ENCODE measurements at places on chromosomes 13 and 19.

GRCh38 chr19:16026131-16026530, 50.2 kb upstream of the TPM4 start:
- DNase-seq: no peak

GRCh38 chr19:12767150-12767549, 8.2 kb downstream of the HOOK2 start:
- no peak for DNase-seq

- DNase-seq: no peak
Observed at GRCh38 chr19:39136225-39136940, 10.8 kb downstream of the PAK4 start.

DNA sequence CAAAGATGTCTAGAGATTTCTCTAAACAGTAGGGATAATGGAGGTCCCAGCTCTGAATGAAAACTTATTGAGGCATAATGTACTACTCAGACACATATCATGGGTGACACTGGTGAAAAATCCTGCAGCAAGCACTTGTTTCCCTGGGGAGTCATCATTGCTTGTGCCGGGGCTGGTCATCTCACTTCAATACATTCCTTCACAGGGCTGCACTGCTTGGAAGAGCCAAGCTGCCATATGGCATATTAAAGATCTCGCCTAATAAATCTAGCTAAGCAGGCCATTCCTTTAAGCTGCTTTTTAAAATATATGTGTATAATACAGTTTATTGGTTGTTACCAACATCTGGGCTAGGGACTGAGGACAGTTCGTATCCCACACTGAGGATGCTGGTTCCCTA, 332.2 kb upstream of the GPC6 start:
- DNase-seq: no peak

GRCh38 chr19:55831846-55832245, at the start of gene NLRP11:
NLRP11 (minus strand) TSS chr19:55831999; CDS start chr19:55818174, 13,825 bp downstream.
- no peak for DNase-seq

DNA sequence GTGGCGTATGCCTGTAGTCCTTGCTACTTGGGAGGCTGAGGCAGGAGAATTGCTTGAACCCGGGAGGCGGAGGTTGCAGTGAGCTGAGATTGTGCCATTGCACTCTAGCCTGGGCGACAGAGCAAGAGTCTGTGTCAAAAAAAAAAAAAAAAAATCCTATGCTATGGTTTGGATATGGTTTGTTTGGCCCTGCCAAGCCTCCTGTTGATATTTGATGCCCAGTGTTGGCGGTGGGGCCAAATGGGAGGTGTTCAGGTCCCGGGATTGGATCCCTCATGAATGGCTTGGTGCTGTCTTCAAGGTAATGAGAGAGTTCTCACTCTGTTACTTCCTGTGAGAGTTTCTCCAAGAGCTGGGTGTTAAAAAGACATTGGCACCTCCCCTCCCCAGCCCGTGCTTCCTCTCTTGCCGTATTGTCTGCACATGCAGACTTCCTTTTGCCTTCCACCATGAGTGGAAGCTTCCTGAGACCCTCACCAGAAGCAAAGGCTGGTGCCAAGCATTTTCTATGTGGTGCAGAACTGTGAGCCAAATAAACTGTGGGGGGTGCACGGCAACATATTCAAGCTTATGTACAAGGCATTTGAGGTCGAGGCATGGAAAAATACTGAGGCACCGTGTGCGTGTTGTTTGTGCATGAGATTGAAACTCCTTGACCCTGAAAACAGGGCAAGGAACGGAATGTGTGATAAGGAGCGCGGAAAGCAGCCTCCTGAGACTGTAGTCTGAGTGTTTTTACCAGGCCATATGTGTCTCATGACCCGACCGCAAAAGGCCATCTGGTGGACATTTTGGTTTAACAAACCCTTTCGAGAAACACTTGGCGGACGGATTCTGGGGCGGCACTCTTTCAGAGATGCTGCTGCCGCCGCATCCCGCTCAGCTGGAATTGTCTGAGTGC, 7.3 kb downstream of the SIGLEC9 start:
- DNase-seq: peak; percentile 33

DNA sequence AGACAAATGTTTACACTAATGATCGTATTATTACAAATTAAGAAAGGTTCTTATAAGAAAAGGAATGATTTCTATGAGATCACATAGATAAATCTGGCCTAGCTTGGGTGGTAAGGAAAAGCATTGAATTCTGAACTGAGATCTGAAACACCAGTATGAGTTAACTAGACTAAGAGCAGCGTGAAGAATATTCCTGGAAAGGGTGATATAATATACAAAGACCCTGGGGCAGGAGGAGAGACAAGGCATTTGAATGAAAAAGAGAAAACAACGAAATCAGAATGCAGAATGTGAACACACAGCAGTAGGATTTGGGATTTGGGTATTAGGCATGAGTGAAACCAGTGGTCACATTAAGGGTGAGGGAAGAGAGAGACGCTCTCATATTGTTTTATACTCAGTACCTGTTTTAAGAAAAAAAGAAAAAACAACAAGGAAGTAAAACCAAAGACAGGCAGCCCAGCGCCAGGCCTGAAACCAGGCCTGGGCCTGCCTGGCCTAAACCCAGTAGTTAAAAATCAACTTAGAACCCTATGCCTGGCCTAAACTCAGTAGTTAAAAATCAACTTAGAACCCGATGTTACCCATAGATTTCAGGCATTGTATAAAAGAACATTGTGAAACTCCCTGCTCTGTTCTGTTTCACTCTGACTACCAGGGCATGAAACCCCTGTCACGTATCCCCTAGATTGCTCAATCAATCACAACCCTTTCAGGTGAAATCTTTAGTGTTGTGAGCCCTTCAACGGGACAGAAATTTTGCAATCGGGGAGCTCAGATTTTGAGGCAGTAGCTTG, 287.1 kb downstream of the ITGBL1 start:
- no peak for DNase-seq

- no peak for DNase-seq
Observed at GRCh38 chr13:45500492-45501174, 35.9 kb downstream of the COG3 start.

DNA sequence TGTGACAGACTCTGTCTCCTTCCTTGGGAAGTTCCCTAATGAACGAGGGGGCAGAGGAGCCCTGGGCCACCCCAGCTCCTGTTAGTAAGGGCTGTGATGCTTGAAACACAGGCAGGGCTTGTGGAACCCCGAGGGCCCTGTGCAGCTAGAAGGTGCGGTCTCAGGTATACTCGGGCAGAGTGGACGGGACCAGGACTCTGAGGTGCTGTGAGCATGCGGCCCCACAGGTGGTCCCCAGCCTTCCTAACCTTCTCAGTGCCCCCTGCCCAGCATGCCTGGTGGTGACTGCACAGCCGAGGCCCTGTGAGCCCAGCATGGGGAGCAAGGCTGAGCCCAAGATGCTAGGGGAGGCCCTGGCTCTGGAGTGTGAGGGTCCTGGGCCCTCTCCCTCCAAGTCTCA, 4.0 kb upstream of the SIGLEC8 start:
- DNase-seq: no peak

DNA sequence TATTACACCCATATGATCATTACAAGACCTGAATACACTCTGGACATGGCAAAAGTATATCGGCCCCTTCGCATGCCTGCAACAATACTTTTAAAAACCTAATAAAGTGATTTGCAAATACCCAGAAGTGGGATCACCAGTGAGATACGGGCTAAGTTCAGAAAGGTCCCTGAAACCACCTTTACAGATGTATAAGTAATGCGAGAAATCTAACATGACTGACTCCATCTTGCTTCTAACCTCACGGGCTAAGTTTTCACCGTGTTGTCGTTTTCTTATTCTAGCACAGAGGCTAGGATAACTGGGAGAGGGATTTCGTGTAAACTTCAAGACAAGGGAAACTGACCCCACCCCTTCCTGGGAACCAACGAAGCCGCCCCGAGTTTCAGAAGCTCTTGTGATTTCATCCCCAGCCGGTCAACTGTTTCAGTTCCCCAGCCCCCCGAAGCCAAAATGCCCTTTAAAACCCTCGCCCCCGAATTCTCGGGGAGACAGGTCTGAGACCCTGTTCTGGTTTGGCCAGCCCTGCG, 703 bp downstream of the NEK3 start:
- no peak for DNase-seq

DNA sequence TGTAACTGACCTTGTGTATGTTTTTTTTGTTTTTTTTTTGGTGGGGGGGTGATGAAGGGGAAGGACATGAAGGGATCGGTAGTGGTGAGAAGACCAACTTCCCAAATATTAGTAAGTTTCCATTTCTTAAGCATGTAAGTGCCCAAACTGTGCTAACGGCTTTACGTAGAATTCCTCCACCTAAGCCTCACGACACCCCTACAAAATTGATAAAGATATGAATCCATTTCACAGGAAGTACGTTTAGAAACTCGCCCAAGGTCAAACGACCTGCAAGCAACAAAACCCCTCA, 649 bp downstream of the UQCRFS1 start:
- DNase-seq: no peak

DNA sequence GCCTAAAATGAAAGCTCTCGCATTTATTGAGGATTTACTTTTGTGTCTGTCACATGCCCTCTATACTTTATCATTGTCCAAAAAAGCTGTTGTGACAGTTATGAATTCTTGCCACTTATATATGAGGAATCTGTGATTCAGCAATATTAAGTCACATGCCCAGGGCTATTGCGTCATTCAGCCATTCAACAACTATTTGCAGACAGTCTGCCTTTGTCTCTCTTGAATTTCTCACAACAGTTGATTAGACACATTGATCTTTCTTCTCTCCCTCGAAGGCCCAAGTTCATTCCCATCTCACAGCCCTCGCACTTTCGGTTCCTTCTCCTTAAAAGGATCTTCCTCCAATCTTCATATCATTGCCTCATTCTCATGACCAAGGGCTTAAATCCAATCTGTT, 342.6 kb downstream of the MZT1 start:
- no peak for DNase-seq

- no peak for DNase-seq
Observed at GRCh38 chr19:18269070-18269723, 5.1 kb downstream of the IQCN start.

- no peak for DNase-seq
Observed at GRCh38 chr19:40933025-40933424, 51.0 kb upstream of the CYP2A7 start.

DNA sequence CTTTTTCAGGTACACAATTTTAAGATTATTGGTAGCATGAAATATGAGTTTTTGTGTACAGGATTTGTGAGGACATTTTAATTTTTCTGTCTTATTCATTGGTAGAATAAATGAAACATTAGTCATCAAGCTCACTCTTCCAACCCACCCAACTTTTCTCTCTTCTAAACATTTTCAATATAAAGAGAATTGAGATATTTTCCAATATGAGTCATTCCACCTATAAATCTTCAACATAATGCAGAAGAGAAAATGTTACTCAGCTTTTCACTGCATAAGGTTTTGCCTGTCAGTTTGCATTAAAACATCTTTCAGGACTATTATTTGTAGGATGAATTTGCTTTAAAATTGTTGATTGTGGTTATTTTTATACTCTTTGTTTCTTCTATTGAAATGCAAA, 330.7 kb downstream of the PCDH20 start:
- no peak for DNase-seq

DNA sequence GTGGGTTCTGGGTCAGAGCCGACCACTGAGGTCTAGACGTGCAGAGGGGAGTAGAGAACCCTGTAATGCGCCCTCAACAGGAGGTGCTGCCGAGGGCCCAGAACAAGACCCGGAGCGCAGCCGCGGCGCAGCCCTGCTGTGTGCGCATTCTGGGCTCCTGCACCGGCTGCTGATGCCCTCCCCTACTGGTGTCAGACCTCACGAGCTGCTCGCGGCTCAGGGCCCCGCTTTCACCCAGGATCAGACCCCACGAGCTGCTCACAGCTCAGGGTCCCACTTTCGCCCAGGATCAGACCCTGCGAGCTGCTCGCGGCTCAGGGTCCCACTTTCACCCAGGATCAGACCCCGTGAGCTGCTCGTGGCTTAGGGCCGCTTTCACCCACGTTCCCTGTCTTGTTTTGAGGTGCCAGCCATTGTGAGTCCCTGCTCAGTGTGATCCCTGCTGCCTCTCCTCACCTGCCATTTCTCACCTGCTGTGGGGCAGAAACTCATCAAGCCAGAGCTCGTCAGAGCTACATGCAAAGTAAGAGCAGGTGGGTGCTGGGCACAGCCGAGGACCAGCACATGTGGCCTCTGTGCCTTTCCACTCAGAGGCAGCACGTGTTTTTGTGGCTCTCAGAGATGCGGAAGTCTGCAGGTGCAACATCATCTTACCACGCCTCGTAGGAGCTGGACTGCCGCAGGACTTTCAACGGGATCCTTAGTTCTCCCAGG, 47.0 kb upstream of the C13orf46 start:
- DNase-seq: no peak

- DNase-seq: no peak
Observed at GRCh38 chr13:90717451-90717936, 630.0 kb upstream of the MIR17HG start.

DNA sequence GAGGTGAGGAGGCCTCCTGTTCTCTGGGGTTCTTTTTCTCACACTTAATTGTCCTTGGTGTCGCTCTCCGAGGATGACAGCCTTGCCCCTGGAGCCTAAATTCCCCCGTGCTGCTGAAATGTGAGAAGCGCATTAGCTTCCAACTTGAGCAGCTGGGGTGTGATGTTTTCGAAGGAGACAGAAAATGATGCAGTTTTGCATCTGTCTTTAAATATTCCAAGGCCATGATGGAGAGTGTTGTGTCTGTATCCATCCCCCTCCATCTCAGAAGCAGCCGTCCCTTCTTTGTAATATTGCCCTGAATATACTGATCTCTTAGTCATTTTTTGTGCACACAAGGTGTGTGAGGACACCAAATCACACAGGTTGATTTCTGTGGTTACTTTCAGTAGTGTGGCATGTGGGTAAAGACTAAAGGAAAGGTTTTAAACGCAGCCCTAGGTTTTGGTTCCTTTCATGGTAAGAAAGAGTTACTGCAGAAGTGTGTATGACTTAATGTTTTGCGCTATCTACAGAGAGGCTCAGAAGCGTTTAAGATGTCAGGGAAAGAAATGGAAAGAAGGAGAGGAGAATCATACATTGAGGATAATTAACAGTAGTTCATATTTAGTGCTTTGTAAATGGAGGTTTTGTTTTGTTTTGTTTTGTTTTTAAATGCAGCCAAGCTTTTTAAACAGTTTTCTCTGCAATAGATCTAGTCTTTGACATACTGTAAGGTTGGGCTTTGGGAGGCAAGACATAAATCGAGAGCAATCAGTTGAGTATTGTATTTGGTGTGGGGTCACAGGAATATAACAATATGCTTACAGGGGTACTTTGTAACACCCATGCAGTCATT, 1.6 kb downstream of the NBEA start:
- DNase-seq: peak; percentile 8

DNA sequence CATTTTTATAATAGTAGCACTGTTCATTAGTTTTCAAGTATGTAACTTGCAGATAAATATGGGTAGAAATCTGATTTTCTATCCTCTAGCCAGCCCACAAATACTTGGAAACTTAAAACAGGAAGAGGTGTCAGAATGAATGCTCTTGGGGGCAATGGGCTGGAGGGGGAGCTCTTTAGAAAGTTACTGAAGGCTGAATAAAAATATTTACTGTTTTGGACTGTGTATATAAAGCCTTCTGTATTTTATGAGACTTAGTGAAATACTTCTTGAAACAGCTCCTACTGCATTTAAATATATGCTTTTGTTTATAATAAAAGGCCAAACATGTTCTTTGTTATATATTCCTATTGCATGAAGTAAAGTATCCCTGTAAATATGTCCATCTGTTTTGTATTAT, 138.8 kb downstream of the RGCC start:
- no peak for DNase-seq

GRCh38 chr13:95524264-95524901, 28.1 kb upstream of the CLDN10 start:
- DNase-seq: no peak
